Stimulated activated CD4-positive, alpha-beta T cell treated with anti-CD3 and anti-CD28 coated beads, Interleukin-4, amount 100 ng/mL, for 4 hours (primary cell): ENCODE measurements at places on chromosomes 4 and X.

GRCh38 chrX:16807976-16808542, 21.8 kb downstream of the TXLNG start:
- no peak for DNase-seq

- DNase-seq: no peak
Measured at GRCh38 chrX:155938132-155938531, 57.0 kb downstream of the VAMP7 start.

GRCh38 chr4:94827481-94828110, 69.8 kb downstream of the BMPR1B start:
- no peak for DNase-seq

DNA sequence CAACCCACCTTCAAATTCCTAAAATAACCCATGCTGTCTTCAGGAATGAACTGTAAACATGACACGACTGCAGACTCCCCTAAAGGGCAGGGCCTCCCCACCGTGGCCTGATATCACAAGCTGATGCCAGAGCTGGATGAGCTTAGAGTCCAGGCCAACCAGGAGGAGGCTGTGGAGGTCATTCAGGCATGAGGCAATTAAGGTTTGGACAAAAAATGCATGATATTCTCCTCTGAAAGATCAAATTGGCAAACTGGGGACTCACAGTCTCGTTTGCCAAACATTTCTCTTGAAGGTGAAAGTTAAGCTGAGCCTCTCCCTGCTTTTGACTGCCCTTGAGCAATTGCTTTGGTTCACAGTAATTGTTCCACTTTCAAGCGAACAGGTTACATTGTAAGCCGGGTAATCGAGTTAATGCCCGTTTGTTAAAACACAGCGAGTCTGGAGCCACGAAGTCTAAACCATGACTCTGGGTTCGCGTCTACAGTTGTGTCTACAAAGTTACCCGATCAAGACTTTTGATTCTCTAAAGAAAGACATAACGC, 105.6 kb downstream of the ENPP6 start:
- DNase-seq: no peak

DNA sequence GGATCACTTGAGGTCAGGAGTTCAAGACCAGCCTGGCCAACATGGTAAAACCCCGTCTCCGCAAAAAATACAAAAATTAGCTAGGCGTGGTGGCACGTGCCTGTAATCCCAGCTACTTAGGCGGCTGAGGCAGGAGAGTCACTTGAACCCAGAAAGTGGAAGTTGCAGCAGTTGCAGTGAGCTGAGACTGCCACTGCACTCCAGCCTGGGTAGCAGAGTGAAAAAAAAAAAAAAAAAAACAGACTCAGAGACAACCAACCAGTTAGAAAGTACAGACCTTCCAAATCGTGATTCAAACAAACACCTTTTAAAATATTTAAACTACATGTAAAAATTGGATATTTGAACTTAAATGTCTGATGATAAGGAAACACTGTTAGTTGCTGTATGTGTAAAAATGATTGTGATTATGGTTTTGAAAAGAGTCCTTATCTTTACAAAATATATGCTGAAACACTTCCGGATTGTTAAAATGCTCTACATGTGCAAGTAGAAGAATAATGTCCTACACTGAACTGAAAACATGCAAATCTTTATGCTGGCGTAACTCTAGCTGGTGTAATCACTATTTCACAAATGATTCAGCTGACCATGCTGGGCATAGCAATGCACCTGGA, 37.8 kb downstream of the SH3KBP1 start:
- DNase-seq: no peak

GRCh38 chrX:46488712-46489111, 56.5 kb downstream of the ZNF674 start:
- no peak for DNase-seq

DNA sequence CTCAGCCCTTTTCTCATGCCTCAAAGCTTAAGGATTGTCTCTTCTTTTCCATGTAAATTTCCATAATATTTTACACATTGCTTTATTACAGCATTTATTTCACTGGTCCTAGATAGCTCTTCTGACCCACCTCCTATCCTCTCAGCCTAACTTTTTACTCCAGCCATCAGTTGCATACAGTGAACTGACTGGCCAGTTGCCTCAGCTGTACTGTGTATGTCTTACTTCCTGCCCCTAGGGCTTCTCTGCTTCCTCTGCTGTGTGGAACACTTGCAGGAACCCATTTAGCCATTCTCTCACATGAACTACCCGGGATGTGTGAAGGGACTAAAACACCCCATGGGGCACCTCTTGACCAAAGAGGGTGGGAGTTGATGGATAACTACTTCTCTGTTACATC, 18.0 kb downstream of the C4orf33 start:
- DNase-seq: no peak

- DNase-seq: no peak
Measured at GRCh38 chr4:20423420-20423819, 171.7 kb downstream of the SLIT2 start.

DNA sequence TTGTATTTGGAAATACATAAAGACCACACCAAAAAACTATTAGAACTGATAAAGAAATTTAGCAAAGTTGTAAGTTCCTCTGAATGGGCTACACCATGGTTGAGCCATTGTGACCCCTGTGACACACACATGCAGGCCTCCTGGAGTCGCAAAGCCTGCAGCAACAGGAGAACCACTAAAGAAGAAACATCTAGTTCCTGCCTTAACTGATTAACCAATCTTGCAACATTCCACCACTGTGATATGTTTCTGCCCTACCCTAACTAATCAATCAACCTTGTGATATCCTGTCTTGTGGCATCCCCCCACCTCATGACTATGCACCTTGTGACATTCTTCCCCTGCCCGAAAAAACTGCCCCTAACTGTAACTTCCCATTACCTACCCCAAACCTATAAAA, 401.8 kb downstream of the PRDM5 start:
- no peak for DNase-seq

DNA sequence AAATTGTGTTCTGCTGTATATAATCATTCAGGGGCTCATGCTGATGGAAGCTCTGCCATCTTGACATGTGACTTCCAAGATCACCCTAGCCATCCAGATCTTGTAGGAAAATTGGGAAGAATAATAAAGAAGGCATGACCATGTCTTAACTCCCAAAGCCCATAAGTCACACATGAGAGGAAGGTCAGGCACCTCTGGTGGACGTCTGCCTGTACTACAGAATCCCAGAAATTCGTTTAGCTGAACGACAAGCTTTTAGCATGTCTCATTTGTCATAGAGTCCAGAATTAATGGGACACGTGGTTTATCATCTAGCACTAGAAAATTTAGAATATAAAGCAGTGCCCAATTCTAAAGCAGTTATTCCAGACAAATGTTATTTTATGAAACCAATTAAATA, 212.7 kb downstream of the CENPC start:
- no peak for DNase-seq

- DNase-seq: no peak
Measured at GRCh38 chr4:153771046-153771445, 11.2 kb upstream of the RNF175 start.

- DNase-seq: no peak
Measured at GRCh38 chr4:99205153-99205979, 13.7 kb downstream of the ADH6 start.

- no peak for DNase-seq
Measured at GRCh38 chr4:48027653-48028052, 11.1 kb downstream of the NIPAL1 start.

- no peak for DNase-seq
Measured at GRCh38 chrX:134572816-134573682, 85.2 kb downstream of the PLAC1 start.

DNA sequence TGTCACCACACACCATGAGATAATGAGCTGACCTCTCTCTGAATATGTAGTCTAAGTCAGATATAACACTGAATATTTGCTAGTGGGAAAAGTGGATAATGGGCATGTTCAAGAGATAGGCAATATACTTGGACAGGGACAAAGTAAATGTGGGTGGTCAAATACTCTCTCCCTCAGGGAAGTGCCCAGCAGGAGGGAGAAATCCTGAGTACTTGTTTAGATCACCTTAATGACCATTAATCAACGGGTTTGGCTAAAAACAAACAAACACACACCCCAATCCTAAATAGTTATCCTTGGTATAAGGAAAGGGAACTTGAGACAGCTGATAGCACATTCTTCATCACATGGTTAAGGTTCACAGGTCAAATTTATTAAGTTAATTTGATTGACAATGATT, 933.5 kb downstream of the C4orf33 start:
- DNase-seq: no peak

GRCh38 chr4:152819026-152819645, 39.4 kb downstream of the ARFIP1 start:
- no peak for DNase-seq

GRCh38 chrX:130726661-130727060, 176.3 kb downstream of the ENOX2 start:
- DNase-seq: no peak
